ENCODE measurements at places on chromosomes 3 and 15.
A peak's percentile ranks its signal among the peaks of the same experiment; 100 is the strongest.

GRCh38 chr3:51962854-51963530 is 4.3 kb downstream of the PCBP4 start:
- DNase-seq = no peak

- no peak for DNase-seq
Observed at GRCh38 chr15:74468341-74469032, 7.5 kb upstream of the UBL7 start.

- no peak for DNase-seq
Observed at GRCh38 chr3:130849091-130849552, 44.8 kb upstream of the ATP2C1 start.

DNA sequence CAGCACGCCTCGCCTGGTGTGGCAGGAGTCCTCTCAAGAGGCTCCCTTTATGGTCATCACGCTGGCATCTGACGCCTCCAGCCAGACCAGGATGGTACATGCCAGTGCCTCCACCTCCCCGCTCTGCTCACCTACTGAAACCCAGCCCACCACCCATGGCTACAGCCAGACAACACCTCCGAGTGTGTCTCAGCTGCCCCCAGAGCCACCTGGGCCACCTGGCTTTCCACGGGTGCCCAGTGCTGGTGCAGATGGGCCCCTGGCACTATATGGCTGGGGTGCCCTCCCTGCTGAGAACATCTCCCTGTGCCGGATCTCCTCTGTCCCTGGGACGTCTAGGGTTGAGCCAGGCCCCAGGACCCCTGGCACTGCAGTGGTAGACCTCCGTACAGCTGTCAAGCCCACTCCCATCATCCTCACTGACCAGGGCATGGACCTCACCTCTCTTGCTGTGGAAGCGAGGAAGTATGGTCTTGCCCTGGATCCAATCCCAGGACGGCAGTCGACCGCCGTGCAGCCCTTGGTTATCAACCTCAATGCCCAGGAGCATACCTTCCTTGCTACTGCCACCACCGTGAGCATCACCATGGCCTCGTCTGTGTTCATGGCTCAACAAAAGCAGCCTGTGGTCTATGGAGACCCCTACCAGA is 19.9 kb upstream of the APEH start:
- no peak for DNase-seq

DNA sequence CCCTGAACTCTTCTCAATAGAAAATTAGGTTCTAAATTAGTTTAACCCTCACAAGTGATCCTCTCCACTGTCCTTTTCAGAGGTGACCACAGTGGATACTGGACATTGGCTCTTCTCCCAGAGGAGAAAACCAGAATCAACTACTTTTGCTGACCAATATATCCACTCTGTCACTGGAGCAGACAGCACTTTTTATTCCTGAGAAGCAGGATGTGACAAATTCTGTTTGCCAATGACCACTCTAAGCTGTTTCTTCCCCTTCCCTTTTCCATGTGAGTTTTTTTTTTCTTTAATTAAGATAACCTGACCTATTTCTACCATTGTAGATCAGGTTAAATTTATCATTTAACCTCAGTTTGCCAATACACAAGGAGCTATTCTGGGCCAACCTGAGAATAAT is 79.7 kb upstream of the ZNF280D start:
- DNase-seq = no peak

GRCh38 chr3:194905696-194906095 is 220.0 kb downstream of the FAM43A start:
- no peak for DNase-seq

DNA sequence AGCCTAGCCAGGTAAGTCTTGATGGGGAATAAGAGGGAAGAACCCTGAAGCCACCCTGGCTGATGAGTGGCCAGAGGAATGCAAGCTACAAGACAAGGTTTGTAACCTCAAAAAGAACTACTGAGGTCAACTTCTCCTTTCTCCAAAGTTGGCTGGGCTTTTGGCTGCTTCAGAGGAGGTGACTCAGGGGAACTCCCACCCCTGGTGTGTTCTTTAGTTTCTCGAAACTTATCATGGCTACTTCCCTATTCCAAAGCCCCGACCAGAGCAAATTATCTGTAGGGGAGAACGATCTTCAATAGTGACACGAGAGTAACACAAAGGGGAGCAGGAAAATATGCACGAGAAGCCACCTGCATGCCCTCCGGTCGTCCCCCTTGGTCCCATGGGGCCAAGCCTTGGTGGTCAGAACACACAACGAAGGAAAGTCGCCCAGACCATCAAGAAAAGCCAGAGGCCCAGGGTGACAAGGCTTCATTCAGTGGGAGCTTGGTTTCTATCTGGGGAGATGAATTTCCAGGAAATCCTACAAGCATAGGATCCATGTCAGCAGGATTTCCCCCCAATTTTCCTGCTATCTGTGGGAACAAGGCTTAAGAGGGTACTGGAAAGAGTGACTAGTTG is 6.5 kb upstream of the BCL2A1 start:
- DNase-seq = no peak

GRCh38 chr15:55196458-55197361 is at the start of gene RSL24D1:
Gene RSL24D1, minus strand, starts transcription at chr15:55196941. Its CDS starts 51 bp downstream, at chr15:55196890.
- DNase-seq = peak; percentile 92

Data from SK-N-MC (cell line).